ENCODE measurements at places on chromosomes 16 and 17.

DNA sequence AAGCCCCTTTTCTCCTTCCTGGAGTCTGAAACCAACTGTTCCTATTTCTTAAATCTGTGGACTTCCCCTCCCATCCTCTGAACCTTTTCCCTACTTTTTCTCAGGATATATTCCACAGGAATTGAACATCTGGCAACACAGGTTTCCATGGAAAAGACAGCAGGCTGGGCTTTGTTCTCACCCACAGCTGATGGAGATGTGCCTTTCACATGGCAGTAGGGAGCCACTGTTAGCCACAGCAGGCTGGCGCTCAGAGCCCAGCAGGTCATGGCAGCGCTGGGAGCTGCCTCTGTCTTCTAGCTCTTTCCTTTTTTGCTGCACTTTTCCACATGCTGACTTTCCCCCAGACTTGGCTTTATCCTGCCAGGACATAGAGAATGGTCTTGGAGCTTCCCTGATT is 116.4 kb upstream of the NLRP1 start:
- no peak for DNase-seq

DNA sequence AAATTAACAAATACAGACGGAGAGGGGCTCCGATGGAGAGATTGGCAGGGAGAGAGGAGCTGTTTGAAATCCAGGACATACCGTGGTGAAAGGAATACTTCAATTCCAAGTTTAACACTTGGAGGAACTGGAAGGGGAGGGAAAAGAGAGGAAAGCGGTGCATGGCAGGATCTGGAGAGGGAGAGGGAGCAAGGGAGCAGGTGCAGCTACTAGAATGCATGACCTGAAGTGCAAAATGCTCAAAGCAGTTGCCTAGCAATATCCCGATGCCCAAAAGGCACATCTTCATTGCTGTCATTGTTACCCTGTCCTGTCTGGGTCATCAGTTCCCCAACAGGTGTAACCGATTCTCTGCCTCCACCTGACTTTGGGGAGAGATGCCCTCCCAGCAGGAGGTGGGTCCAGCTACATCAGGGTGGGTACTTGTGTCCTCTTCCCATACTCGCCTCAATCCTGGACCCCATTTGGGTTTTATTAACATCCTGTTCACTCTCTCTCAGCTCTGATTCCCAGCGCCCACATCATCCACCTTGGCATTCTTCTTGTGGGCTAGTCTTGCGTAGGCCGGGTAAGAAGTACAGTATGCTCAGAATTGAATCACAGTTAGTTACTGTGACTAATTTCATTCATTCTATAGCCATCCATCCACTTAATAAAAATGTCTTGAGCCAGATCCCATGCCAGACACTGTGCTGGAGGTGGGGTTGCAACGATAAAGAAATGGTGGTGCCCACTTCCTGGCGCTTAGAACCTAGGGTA is 37.4 kb upstream of the EMP2 start:
- DNase-seq, result no peak

DNA sequence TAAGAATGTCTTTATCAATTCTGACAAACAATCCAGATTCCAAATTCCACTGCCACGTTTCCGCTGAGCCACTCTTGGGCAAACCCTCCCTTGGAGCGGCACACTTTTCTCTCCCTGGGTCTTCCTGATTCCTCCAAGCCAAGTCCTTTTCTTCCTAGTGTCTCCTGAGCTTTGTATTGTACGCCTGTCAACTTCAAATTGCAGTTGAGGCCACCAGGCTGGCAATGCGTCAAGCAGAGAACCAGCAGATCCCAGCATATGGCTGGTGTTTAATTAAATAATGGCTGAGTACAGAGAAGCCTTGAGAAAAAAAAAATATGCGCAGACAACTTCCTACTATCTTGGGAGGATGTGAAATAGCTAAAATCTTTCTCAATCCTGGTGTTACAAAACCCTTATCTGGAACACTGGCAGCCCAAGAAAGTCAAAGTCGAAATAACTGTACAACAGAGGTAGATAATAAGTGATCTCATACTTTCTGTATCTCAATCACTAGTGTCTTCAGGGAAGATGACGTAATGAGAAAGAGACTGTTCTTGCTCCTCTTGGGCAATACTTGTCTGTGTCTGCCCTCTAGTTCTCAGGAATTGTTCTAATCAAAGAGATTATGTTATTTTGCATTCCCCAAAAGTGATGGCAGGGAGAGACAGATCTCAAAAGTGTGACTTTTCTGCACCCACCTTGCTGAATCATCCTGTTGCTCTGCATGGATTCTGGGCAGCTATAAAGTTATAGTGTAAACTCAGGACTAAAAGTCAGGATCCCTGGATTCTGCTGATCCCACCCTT is 15.0 kb downstream of the SMIM36 start:
- DNase-seq, result no peak

DNA sequence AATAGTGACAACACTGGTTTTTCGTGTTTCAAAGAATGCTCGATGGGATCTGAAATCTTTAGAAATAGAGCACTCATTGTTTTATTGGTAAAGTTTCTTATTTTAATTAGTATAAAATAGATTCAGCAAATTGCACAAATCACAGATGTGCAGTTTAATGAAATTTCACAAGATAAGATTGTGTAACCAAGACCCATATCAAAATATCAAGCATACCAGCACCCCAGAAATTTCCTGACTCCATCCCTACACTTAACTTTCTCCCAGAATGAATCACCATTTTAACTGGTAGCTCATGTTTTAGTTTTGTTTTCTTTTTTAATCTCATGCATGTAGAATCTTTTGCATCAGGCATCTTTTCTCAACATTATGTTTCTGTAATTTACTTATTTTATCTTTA is 185.9 kb downstream of the KCNJ2 start:
- no peak for DNase-seq

- no peak for DNase-seq
Measured at GRCh38 chr17:61410141-61411010, 10.7 kb downstream of the TBX2 start.

GRCh38 chr16:13453938-13454553 is 465.9 kb upstream of the ERCC4 start:
- DNase-seq, result peak; percentile 45

DNA sequence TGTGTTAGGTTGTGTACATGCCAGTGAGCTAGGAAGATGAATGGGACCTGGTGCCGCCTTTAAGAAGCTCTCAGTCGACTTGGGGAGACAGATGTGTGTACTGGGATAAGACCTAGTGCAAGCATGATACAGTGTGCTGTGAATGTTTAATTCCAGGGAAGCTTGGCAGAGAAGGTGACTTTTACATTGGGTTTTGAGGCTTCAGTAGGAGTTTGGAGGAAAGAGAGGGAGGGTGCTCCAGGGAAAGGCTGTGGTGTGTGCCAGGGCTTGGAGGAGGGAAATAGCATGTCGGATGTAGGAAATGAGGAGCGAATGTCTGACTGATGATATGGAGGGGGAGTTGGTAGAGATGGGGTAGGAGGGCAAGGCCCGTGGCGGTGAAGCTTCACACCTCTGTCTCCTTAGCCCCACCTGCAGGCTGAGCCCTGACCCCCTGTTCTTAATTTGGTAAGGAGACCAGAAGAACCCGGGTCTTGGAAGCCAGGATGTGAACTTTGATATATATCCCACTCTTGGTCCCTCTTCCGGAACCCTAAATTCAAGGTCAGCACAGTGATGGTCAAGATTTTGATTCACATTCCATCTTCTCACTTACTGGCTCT is 76.6 kb downstream of the PLCG2 start:
- no peak for DNase-seq

DNA sequence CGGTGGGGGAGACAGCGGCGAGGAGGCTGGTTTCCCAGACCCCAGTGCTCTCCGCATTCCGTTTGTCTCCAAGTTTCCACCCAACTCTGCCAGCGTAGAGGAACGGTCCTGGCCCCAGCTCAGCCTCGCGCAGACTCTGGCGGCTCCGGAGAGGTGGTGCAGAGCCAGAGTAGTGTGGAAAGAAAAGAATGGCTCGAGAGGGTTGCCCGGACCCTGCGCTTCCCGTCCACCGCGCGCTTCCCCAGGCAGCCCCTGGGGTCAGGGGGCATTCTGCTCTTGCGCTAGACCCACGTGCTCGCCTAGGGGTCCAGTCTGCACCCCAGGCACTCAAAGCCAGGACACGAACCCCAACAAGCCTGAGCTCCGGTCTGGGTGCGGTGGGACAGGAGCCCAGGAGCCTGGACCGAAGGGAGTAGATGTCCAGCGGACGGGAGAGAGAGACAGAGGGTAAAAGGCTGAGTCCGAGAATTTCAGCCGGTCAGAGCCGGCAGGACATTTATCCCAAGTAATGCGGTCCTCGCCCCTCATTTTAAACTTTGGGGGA is 3.8 kb downstream of the PMP22 start:
- no peak for DNase-seq

DNA sequence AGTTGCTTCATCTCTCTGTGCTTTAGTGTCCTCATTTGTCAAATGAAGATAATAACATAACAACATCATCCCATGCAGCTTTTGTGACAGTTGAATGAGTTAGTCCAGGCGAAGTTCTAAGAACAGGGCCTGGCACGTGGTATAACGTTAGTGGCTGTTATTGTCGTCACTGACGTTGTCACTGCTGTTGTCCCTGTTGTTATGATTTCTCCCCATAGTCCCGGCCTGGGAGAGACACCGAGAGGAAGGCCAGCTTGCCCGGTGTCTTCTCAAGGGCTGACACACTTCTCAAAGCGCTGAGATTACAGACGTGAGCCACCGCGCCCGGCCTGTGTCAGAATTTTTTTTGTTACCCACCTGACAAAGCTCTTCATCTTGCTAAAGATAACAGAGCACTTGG is 29.9 kb downstream of the ABR start:
- no peak for DNase-seq

GRCh38 chr17:43756201-43756600 is 2.4 kb downstream of the SOST start:
- no peak for DNase-seq

DNA sequence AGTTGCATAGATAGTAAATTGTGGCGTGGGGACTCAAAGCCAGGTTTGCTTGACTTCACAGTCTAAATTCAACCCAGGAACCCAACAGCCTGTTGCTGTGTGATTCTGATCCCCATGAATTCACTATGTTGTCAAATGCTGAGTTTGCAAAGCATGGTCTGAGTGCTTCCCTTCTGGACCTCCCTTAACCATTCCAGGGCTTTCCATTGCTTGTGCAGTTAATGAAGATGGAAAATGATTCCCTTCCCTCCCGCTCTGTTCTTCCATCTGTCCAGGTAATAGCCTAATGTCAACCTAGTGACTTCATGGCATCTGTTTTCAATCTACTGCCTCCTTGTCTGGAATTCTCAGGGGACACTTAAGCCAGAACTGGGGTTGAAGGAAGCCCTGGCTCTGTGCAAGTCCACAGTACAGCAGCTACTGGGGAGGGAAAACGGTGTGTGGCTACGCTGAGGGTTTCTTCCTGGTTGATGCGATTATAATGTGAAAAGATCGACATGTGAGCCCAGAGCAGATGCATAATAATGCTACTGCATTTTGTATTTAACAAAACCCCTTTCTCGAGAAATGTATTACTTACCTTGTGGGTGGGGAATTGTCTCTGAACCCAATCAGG is 206.7 kb downstream of the CDH13 start:
- DNase-seq, result no peak

DNA sequence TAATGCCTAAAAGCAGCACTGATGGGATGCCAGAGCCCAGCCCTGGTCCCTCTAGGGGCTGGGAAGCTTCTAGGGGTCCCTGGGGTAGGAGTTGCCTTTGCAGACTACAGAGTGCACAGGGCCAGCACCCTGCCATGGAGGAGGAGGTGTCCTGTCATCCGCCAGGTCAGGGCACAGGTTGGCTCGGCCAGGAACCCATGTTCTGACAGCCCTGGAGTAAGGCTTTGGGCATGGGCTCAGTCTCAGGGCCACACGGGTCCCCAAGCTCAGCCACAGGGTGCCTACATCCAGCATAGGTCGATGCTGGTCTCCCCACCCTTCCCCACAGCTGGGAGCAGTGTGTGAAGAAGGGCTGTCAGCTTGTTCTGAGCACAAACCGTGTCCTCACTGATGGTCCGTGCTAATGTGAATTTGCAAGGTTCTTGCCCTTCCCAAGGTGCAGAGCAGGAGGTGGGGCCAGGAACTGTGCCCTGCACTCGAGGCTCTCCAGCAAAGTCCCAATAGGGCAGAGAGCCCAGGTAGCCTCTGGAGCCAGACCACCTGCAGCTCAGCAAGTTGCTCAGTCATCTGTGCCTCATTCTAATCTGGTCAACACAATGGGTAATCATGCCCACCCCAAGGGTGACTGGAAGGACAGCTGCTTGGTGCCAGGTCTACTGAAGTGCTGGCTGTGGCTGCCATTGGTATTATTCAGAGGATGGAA is 72.8 kb downstream of the AMFR start:
- DNase-seq, result no peak

DNA sequence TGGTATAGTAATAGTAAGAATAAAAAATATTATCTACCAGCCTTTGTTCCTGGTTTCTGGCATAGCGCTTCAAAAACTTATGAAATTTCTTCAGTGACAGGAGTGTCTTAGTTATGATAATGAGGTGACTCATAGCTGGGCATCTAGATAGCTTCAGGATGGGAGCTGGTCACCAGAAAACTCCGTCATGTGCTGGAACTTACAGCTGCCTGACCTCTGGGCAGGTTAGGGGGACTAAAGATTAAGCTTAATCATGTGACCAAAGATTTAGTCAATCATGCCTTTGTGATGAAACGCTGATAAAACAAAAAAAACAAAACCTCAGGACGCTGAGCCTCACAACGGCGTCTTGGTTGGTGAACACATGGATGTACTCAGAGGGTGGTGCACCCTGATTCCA is 154.2 kb downstream of the MYO1D start:
- no peak for DNase-seq

- DNase-seq, result peak; percentile 68
Measured at GRCh38 chr17:79801156-79802038, 4.5 kb upstream of the CBX8 start.

DNA sequence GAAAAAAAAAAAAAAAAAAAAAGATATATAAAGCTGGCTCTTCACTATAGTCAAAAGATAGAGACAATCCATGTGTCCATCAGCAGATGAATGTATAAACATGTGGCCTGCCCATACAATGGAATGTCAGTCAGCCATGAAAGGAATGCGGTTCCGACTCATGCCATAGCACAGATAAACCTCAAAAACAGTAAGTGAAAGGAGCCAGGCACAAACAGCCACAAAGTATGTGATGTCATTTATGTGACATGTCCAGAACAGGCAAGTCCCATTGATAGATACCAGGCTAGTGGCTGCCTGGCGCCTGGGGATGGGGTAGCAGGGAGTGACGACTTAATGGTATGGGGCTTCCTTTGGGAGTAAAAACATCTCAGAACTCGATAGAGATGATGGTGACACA is 155.7 kb downstream of the CMIP start:
- DNase-seq, result no peak

DNA sequence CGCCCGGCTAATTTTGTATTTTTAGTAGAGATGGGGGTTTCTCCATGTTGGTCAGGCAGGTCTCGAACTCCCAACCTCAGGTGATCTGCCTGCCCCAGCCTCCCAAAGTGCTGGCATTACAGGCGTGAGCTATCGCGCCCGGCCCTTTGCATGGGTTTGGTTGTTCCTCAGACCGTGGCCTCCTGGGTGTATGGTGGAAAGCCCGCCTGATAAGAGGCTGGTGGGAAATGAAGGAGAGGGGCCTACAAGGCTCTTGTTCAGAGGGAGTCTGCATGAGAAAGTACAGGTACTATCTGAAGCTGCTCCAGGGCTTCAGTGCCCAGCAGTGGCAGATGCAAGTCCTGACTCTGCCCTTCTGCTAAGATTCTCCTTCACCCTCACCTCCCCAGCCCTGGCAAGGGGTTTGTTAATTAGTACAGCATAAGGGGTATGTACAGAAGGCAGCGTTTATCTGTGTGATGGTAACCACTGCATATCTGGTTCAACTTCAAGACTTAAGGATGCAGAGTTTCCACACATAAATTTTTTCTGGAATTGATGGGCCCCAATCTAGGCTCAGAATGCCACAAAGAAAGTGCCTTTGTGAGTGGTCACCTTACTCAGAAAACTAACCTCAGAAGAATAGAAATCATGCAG is 24.2 kb downstream of the GRB7 start:
- no peak for DNase-seq

- DNase-seq, result peak; percentile 66
Measured at GRCh38 chr16:58462997-58463941, 36.7 kb upstream of the NDRG4 start.

All from NCI-H1417 (cell line).